ENCODE measurements at places on chromosomes 4 and X.
A peak's percentile ranks its signal among the peaks of the same experiment; 100 is the strongest.

- DNase-seq: no peak
Measured at GRCh38 chr4:181684310-181684709, 558.9 kb upstream of the TENM3 start.

DNA sequence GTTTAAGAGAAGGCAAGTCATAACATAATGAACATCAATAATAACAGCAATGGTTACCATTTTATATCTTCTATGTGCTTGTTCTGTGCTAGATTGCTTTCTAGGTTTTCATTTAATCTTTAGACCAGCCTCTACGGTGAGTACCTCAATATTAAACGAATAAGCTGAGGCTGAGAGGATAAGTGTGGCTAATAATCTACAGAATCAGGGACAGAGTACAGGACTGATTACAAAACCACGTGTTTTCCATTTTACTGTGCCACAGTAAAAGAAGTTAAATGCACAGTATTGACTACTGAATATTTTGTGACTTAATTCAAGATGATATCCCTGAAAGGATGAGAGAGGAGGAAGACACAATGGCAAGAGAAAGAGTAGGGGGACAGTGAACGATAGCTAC lies 56.3 kb downstream of the HUWE1 start:
- DNase-seq: no peak

- DNase-seq: no peak
Measured at GRCh38 chrX:43970528-43970927, 2.7 kb downstream of the NDP start.

- DNase-seq: no peak
Measured at GRCh38 chrX:151828439-151829080, 84.1 kb upstream of the MAGEA4 start.

- DNase-seq: no peak
Measured at GRCh38 chr4:113433536-113434246, 327.8 kb downstream of the CAMK2D start.

GRCh38 chrX:56564164-56564885 lies 898 bp downstream of the UBQLN2 start:
- DNase-seq: no peak

GRCh38 chr4:59700651-59701050 lies 1499.5 kb upstream of the ADGRL3 start:
- no peak for DNase-seq

- DNase-seq: no peak
Measured at GRCh38 chrX:124369722-124370121, 23.4 kb downstream of the SH2D1A start.

GRCh38 chr4:82677327-82677726 lies 115.5 kb upstream of the TMEM150C start:
- no peak for DNase-seq

DNA sequence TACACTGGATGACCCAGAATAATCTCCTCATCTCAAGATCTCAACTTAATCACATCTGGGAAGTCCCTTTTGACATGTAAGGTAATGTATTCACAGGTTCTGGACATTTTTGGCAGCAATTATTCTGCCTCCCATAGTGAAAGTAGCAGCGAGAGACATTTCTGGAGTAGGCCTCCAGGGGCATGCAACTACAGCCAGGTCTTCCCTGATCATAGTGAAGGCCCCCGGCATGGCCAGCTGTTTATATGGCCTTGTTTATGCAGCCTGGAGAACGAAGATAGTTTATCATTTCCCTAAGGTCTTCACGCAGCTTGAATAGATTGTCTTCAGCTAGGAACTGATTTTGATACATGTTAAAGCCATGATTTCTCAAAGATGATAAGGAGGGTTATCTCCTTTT lies 139.9 kb downstream of the RNF150 start:
- DNase-seq: no peak

GRCh38 chr4:1880332-1880731 lies 9.1 kb downstream of the NSD2 start:
- DNase-seq: no peak

GRCh38 chr4:153781280-153781679 lies 7.6 kb downstream of the SFRP2 start:
- DNase-seq: no peak

GRCh38 chr4:105605493-105605892 lies 53.1 kb downstream of the ARHGEF38 start:
- DNase-seq: no peak

GRCh38 chr4:153341575-153342090 lies 2.9 kb upstream of the MND1 start:
- DNase-seq: no peak

GRCh38 chrX:78886550-78886949 lies 58.6 kb upstream of the P2RY10 start:
- DNase-seq: no peak

DNA sequence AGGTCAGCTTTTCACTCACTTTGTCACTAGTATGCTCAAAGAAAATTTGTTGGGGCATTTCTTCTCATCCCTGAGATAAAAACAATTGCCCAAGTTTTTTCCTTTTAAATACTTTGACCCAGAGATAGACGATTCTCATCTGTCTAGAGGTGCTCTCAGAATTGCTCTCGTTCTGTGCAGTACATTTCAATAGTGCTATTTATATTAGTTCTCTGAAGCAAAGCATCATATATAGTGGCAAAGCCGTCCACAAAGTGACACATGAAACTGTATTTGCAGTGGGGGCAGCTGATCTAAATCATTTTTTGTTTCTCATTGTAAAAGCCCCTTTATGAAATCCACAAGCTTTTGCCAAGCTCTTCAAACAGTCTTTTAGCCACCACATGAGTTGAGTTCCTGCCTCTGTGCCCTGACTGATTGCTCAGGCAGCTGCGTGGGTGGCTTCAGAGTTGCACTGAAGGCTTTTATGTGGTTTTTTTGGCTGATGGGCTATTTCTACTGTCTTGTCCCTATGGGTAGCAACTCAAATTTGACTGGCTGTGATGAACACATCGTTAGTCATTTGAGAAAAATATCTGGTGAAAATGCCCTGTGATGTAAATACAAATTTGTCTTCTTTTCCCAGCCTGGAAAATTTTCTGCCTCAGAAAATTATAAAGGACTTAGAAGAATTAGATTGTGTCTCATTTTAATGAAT lies 119.1 kb upstream of the OTUD4 start:
- no peak for DNase-seq

- no peak for DNase-seq
Measured at GRCh38 chr4:58111818-58112217, 1001.6 kb upstream of the IGFBP7 start.

DNA sequence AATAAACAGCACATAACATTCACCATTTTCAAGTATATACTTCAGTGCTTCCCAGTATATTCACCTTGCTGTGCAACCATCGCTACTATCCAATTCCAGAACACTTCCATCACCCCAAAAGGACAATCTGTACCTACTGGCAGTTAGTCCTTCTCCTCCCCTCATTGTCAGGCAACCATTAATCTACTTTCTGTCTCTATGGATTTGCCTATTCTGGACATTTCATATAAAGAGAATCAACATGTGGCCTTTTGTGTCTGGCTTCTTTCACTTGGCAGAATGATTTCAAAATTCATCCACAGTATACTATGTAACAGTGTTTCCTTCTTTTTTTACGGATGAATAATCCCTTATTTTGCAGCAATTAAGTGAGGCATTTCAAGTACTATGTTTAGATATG lies 189.4 kb downstream of the FBXW7 start:
- DNase-seq: no peak

GRCh38 chr4:139896091-139896604 lies 230.5 kb downstream of the MGST2 start:
- no peak for DNase-seq

DNA sequence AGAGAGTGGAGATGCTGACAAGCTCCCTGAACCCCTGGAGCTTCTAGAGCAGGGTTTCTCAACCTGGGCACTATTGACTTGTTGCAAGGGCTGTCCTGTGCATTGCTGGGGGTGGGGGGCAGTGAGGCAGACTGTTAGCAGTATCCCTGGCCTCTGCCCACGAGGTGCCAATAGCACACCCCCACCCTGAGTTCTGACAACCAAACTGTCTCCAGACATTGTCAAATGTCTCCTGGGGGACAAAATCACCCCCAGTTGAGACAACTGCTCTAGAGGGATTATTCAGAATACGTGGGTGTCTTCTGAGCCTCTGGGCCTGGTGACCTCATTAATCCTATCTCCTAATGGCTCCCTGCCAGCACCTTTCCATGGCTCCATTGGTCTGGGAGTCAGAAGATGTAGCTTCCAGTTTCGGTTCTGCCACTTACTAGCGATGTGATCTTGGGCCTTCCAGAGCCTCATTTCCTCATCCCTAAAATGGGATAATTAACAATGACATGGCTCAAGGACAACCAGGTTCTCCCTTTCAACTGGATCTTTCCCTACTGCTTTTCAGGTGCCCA lies 17.6 kb upstream of the PJA1 start:
- no peak for DNase-seq

GRCh38 chrX:28969126-28969525 lies 381.9 kb downstream of the IL1RAPL1 start:
- DNase-seq: no peak

- DNase-seq: no peak
Measured at GRCh38 chrX:8939322-8939721, 94.6 kb downstream of the FAM9B start.

GRCh38 chrX:111284631-111285293 lies 14.5 kb upstream of the CAPN6 start:
- DNase-seq: no peak

GRCh38 chr4:8306511-8307021 lies 37.0 kb downstream of the HTRA3 start:
- DNase-seq: no peak

- DNase-seq: peak; percentile 25
Measured at GRCh38 chr4:4820261-4820660, 39.2 kb upstream of the MSX1 start.

- no peak for DNase-seq
Measured at GRCh38 chr4:17273047-17273446, 238.8 kb downstream of the QDPR start.
